ENCODE measurements at places on chromosomes 5 and 9.

GRCh38 chr9:69871118-69871834 lies 50.7 kb downstream of the CFAP95 start:
- no peak for DNase-seq

DNA sequence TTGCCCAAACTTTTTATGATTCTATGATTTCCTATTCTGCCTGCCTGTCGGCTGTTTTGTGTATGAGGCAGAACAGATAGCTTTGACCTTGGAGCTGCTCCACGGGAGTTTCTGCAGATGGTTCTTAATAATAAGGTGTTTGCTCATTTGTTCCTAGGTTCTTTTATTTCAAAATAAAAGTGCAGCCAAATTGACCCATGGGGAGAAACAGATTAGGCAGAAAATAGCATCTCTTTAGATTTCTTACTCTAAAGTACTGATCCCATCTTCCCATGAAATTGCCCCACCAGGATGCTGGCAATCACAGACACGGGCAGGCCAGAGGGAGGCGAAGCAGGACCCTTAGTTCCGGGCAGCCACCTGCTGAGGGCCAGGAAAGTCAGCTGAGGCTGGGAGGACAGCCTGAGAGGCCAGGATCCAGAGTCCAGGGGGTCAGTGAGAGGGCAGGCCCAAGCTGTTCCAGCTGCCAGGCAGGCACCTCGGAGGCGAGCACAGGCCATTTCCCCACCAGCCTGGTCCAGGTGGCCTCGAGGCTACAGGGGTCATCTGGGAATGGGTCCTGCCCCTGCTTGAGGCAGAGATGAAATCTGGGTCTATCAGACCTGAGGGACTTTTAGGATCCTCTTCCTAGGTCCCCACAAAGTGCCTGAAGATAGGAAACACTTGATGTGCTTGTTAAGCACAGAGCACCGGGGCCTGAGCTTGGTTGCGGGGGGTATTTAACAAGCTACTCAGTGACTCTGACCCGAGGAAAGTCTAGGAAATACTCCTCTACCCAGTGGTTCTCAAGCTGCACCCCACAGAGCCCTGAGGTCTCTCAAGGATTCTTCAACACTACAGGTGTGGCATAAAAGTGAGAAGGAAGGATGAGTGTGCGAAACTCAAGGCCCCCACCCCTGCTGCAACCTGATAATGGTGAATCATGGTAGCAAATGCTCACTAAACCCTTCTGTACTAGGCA lies 145.4 kb downstream of the CMYA5 start:
- no peak for DNase-seq

DNA sequence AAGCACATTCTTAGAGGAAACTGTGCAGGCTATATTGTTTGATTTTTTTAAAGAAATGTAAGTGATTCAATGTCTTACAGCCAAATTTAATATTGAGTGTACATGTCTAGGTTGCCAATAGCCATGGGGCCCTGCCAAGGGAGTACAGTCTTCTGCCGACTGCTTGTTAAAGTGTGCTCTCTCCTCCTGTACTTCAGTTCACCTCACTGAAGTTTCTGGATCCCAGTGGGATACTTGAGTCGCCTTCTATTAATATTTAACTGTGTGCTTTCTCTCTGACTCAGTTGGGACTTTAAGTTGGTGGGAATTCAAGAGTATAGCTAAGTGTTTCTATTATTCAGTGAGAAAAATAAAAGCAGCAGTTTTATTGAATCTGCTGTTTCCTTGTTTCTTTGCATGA lies 44.5 kb upstream of the C5orf47 start:
- no peak for DNase-seq

- no peak for DNase-seq
These were observed 116.1 kb upstream of the PITX1 start for GRCh38 chr5:135149956-135150723.

DNA sequence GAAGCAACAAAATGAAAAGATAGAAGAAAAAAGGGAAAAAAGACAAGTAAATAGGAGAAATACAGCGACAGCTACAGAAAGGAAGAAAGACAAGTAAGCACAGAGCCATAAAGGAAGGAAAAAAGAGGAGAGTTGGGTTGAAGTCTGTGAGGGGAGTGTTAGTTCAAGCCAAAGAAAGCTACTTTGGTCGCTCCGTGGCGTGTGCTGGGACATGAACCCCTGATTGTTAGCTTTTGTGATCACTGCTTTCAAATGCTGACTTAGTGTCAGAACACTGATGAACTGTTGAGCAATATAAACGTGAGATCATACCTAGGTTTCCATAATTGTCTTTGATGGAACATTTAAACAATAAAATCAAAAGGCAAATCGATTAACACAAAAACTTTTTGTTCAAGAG lies 370.1 kb downstream of the TMEM161B start:
- no peak for DNase-seq
